ENCODE measurements at places on chromosomes 3 and 15.

- no peak overlapping the region for H3K27ac ChIP-seq
- H3K4me3 ChIP-seq = no peak overlapping the region
- no peaks in the 10 kb centered on the region for H3K36me3 ChIP-seq
These were observed 191.6 kb downstream of the SV2B start for GRCh38 chr15:91291673-91292072.

DNA sequence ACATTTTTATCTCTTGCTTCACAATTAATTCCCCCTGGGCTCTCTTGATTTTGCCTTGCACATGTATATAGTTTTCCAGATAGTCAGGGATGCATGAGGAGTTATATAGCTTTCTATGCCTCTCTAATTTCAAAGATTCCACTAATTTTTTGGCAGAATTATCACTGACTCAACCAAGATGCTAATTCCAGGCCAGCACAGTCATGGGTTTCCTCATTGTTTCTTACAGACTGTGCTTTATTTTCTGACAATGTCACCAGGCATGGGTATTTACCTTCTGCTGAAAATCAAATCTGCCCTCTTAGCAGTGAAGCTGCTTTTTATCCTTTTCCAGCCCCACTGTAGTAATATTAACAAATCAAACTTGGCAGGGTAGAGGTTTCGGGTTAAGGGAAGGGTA lies 1520.6 kb upstream of the CADM2 start:
- H3K27me3 ChIP-seq = no peaks in the 10 kb centered on the region
- no peak overlapping the region for H3K27ac ChIP-seq
- no peaks in the 10 kb centered on the region for H3K36me3 ChIP-seq

DNA sequence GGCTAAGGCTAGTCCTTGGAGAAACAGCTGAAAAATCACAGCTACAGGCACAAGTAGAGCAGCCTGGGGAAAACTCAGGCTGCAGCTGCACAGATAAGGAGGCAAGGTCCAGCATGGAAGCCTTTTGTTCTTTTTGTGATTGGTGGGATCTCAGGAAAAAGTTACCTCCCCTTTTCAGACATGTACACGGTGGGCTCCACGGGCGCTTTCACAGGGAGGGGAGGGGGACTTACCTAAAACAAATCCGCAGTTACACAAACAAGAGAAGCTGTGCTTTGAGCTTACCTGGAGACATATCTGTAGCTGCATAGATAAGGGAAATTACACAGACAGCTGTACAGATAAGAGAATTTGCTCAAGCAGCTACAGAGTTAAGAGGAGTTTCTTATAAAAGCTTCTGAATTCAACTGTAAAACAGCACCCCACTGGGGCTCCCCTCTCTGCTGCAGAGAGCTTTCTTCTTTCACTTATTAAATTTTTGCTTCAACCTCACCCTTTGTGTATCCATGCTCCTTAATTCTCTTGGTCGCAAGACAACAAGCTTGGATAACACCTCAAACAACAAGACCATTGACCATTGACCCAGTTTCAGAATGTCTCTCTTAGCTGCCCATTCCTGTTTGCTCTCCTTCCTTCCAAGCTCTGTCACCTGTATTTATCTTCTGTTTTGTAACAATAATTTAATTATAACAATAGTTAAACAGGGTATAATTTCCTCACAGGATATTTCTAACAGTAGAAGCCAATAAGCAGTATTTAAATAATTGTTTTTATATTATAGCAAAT lies 10.9 kb upstream of the CD200 start:
- no peaks in the 10 kb centered on the region for H3K27me3 ChIP-seq
- H3K4me3 ChIP-seq = no peak overlapping the region
- H3K4me1 ChIP-seq = no peaks in the 10 kb centered on the region
- H3K36me3 ChIP-seq = no peaks in the 10 kb centered on the region

DNA sequence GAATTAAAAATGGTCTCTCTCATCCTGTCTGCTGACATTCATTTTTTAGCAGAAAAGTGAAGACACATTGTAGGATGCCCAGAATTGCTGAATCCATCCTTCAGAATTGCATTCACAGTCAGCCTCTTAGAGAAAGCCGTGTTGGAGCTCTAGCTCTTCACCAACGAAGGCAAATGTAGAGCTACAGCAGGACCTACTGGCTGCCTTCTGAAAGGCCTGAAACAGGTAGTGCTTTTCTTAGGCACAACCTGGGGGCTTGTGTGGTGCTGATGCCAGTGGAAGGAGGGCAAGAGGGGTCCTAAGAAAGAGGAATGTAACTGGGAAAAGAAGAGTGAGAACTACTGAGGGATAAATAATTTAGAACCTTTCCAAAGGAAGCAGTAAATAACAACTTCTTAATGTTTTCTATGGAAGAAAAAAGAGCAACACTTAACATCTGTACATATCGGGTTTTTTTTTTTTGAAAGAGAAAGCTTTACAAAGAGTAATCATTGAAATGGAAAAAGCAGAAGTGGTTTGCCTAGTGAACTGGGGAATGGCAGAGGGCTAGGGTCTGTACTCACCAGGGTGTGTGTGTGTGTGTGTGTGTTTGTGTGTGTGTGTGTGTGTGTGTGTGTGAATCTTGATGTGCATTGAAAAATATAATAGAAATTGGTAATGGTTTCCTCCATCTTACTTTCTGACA lies 297.8 kb downstream of the SATB1 start:
- H3K27me3 ChIP-seq = no peaks in the 10 kb centered on the region
- H3K4me3 ChIP-seq = no peak overlapping the region
- H3K4me1 ChIP-seq = no peaks in the 10 kb centered on the region
- no peak overlapping the region for H3K27ac ChIP-seq
- no peaks in the 10 kb centered on the region for H3K36me3 ChIP-seq

GRCh38 chr15:78570710-78571109 lies 5.4 kb downstream of the CHRNA5 start:
- DNase-seq = no peak
- H3K36me3 ChIP-seq = no peaks in the 10 kb centered on the region
- no peak overlapping the region for H3K27ac ChIP-seq
- no peaks in the 10 kb centered on the region for H3K27me3 ChIP-seq
- H3K4me1 ChIP-seq = peaks cover 6% of the 10 kb centered on the region
- no peak overlapping the region for H3K4me3 ChIP-seq

- no peak for DNase-seq
- H3K36me3 ChIP-seq = no peaks in the 10 kb centered on the region
- no peaks in the 10 kb centered on the region for H3K4me1 ChIP-seq
- H3K4me3 ChIP-seq = no peak overlapping the region
These were observed 347.4 kb upstream of the DCBLD2 start for GRCh38 chr3:99248913-99249312.

- no peaks in the 10 kb centered on the region for H3K36me3 ChIP-seq
- H3K4me1 ChIP-seq = no peaks in the 10 kb centered on the region
- no peak overlapping the region for H3K27ac ChIP-seq
- H3K27me3 ChIP-seq = no peaks in the 10 kb centered on the region
These were observed 158.1 kb downstream of the PTPRG start for GRCh38 chr3:61719278-61719977.

All from CD8-positive, alpha-beta memory T cell (primary cell).